ENCODE measurements at places on chromosomes 4 and X.

DNA sequence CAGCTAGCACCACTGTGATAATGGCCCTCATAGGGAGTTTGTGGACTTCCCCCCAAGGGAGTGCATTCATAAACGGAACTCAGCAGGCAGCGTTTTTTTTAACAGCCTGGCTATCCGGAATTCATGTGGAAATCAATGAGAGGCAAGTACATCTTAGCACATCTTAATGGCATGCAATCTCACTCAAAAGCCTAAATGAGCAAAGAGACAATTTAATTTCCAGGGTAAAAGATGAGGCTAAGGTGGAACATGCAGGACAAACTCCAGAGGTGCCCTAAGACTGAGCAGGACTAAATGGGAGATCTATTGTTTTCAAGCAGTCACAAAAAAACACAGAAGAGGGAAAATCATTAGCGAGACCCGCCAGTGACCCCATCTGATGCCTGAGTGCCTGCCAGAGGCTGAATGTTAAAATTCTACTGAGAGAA is 243.5 kb upstream of the KCNIP4 start:
- DNase-seq: no peak

DNA sequence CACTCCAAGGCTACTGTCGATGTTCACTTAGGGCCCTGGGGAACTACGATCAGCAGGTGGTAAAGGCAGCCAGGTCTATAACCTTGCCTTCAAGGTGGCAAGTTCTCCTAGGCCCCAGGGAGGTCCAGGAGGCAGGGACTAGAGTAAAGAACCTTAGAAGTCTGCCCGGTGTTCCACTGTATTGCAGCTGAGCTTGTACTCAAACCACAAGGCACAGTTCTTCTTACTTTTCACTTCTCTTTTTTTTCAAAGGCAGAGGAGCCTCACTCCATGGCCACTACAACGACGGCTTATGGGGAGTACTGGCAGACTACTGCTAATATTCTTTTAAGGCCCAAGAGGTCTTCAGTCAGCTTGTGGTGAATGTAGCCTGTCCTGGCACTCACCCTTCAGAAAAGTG is 78.8 kb upstream of the GPR174 start:
- DNase-seq: no peak

DNA sequence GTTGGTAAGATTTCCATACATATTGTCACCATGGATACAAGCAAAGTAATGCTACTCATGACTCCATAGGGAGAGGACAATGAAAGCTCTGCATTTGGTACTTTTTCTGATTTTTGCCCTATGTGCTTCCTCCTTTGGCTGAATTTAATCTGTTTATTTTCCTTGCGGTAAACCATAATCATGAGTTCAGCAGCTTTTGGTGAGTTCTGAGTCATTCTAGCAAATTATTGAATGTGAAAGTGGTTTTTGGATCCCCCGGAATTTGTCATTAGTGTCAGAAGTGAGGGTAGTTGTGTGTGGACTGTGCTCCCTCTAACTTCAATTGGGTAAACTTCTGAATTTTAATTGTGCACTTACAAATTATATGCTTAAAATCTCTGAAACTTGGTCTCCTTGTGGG is 170.3 kb downstream of the MOSPD2 start:
- no peak for DNase-seq

DNA sequence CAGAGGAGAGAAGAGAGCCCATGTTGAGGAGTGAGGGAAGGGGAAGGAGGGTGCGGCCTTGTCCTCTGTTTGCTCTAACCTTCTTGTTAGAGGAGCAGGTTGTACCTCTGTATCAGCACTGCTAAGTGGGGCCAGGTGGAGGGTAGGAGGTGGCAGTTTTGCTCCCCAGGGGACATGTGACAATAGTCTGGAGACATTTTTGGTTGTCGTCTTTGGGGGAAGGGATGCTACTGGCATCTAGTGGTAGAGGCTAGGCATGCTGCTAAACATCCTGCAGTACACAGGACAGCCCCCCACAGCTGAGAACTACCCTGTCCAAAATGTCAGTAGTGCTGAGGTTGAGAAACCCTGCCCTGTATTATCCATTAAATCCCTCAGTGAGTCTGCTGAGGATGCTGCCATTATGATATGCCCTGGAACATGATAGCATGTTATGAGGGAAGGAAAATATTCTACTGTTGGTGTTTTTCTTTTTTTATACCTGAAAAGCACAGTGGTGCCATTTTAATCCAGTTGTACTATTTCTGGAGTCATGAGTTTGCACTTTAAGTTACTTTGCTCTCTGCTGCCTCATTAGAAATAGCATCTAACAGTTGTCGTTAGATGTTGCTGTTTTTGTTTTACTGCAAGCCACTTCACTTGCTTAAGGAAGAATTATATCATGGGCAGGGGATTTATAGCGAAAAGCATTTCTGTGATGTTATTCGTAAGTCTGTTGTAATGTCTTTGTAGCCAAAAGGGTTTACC is 90.6 kb downstream of the LRP2BP start:
- DNase-seq: no peak

DNA sequence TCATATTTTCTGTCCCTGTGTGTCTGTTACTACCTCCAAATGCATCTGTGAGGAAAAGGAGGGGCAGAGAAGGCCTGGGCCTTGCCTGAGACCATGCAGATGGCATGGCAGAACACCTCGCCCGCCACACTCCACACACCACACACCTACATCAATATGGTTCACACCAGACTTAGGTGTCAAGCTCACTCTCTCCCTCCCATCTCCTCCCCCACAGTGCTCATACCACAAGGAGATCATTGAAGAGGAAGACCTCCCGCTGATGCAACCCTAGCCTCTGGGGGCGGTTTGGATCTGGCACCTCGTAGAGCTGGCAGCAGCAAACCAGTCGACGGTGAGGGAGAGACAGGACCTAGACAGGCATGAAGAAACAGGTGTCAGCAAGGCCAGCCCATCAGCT is 16.6 kb upstream of the KDM5C start:
- no peak for DNase-seq

DNA sequence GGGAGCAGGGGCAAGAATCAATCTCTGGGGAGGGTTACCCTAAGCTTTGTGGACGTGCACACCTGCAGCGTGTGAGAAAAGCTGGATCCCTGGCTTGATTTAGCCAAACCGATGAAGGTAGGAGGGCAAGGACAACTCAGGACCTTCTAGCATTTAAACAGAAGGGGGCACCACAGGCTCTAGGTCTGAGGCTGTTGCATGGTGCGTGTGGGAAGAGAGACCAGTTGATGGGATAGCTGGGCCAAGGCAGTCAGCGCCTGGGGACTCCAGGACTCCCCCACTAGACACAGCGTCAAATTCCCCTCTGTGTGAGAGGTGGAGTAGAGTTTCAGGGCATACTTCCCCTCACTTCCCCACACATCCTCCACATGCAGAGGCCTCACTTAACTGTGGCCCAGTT is 4.3 kb downstream of the GABRQ start:
- no peak for DNase-seq

DNA sequence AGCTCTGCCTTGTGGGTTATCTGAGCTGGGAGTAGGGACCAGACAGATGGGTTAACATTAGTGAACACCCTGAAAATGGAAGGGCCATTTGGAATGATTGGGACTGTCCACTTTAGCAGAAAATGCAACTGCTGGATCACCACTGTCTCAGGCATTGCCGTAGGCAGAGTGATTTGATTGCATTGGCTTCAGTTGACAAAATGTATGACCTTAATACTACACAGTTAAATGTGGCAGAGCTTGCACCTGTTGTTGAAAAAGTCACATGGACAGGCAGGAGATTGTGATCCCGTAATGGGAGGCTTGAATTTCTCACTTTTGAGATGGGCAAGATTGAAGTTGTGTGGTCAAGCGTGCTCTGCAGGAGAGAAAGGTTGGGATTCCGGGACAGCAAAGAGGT is 166.5 kb upstream of the PUDP start:
- no peak for DNase-seq

DNA sequence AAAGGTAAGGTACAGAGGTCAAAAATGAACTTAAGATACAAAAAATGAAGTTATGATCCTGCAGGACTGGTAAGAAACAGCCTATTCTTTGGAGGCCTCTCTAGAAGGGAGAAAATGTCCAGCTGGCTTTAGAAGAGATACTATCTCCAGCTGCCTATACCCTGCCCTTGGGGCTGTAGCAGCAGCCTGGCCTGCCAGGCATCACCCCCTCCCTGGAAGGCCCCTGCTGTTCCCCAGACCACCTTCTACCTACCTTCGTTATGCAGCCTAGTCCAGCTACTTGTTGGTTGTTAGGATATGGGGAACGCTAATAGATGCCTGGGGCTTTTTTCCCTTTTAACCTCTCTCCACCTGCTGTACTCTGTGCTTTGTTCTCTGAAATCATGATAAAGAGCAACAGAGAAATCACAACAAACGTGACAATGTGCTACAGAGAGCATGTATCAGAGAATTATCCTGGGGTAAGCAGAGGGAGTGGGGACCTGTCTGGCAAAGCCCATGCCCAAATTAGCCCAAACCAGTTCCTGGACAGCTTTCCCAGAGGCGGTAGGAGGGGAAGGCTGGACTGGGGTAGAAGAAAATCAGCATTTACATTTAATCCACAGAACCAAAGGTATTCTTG is 34.5 kb downstream of the FRMD7 start:
- DNase-seq: no peak

DNA sequence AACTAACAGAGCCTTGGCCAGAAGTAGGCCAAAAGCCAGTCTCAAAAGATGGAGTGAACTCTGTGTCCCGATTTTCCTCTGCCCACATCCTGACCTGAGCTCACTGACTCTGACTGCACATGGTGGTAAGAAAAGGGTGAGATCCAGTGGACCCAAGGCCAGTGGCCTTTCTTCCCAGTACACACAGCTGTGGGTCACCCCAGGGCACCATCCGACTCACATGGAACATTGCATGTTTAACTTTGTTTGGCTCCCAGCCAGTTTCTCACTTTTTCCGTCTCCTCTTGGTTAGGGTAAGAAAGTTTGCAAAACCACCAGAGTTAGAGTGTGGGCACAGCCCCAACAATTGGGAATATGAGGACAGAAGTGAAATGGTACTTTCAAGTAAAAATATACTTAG is 69.8 kb downstream of the GAB1 start:
- DNase-seq: no peak

GRCh38 chr4:17366496-17366895 is 145.4 kb downstream of the QDPR start:
- DNase-seq: no peak

DNA sequence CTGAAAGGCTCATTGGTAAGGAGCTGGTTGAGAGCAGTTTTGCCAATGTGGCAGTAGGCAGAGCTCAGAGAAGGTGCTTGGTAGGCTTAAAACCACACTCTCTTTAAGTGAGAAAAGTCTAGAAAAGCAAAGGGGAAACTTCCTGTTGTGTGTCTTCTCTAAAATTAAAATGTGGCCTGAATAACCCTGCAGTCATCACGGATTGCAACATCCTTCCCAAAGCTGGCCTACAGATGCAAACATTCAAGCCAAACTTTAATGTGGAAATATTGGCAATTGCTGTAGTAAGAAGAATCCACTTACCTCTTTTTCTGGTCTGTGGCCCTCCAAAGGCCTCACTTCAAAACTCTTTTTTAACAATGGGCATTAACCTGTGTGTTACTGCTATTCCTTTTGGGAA is 348.5 kb downstream of the OPHN1 start:
- no peak for DNase-seq

DNA sequence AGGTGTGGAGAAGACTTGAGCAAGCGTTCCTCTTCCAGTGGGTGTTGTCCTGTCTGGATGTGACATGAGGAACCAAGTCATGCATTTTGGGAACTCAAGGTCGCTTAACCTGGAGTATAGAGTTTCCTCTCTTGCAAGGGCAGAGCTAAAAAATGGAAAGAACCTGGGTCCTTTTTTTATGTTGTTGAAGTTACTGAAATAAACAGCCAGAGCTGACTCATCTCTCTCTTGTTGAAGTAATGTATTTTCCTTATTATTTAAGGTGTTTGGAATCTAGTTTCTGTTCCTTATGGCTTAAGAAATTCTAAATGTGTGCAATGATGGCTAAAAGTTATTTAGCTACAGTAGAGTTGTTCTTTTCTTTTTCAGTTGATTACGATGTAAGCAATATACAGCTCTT is 314.5 kb downstream of the CAMK2D start:
- DNase-seq: no peak

- DNase-seq: no peak
Observed at GRCh38 chr4:10140866-10141759, 24.5 kb upstream of the WDR1 start.

GRCh38 chrX:50100188-50100587 is 100.6 kb downstream of the AKAP4 start:
- no peak for DNase-seq

DNA sequence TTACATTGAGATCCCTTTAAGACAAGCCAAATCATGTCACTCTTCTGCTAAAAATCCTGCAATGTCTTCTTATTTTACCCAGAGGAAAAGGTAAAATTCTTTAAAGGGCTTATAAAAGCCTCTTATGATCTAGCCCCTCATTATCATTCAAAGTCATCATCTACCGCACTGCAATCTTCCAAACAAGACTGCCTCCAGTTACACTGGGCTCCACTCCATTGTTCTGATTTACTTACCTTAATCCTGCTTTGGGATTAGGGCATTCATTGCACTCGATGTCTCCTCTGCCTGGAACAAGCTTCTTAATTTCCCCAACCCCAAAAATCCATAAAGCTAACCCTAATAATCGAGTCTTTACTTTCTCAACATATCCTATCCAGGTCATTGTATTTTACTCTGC is 269.1 kb downstream of the PCDH18 start:
- no peak for DNase-seq

DNA sequence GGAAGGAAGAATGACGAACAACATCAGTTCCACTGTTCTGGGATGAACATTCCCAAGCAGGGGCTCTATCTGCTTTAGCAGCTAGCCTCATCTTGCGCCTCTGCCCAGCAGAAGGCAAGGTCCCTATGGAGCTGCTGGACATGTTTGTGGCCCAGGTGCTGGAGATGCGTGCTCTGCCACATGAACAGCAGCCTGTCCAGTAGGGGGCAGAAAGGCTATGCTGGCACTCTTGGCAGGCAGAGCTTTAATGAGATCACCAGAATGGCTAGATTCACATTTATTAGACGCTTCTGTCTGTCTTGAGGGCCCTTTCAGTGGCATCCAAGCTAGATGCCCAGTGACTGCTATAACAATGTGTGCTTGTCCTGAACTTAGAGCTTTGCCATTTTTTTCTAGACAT is 1826.0 kb downstream of the STIM2 start:
- DNase-seq: no peak

DNA sequence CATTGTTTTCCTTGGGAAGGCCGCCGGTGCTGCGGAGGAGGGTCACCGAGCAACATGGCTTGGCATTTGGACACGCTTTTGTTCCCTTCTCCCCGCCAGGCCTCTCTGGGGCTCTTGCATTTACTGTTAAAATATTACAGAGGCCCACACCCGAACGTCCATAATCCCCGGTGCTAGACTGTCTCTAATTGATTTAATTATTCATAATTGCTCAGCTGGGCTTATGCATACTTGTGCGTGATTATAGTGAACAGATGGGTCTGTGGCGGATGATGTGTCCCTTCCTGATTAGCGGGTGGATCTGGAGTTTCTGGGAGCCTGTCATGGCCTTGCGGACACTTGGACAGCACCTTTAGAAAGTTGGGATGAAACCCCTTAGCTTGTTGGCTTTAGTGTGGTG is 100.2 kb upstream of the MSX1 start:
- no peak for DNase-seq

GRCh38 chr4:104772849-104773248 is 278.2 kb upstream of the CXXC4 start:
- no peak for DNase-seq
